ENCODE measurements at places on chromosomes 12 and 14.

- DNase-seq: no peak
These were observed 176.1 kb downstream of the AEBP2 start for GRCh38 chr12:19615384-19615725.

DNA sequence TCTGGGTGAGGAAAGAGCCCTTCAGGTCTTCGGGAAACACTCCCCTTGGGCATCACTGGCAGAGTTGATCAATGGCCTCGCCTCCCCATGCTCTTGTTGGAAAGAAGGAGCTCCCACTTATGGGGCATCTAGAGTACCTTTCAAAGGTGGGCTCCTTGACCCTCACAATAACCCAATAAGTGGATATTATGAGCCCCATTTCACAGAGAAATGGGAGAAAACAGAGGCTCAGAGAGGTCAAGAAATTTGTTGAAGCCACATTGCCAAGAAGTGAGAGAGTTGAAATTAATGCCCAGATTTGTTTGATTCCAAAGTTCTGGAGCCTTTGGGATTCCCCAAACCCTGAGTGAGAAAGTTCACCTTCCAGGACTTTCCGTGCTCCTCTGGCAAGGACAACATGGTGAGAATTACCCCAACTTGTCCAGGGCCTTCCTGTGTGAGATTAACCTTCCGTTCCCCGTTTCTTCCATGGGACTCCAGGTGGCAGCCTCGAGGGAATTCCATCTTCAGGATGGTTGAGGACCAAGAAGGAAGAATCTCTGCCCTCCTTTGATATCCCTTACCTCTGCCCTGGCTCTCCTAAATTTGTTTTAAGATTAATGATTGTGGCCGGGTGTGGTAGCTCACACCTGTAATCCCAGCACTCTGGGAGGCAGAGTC is 7.5 kb upstream of the CHD4 start:
- no peak for DNase-seq

DNA sequence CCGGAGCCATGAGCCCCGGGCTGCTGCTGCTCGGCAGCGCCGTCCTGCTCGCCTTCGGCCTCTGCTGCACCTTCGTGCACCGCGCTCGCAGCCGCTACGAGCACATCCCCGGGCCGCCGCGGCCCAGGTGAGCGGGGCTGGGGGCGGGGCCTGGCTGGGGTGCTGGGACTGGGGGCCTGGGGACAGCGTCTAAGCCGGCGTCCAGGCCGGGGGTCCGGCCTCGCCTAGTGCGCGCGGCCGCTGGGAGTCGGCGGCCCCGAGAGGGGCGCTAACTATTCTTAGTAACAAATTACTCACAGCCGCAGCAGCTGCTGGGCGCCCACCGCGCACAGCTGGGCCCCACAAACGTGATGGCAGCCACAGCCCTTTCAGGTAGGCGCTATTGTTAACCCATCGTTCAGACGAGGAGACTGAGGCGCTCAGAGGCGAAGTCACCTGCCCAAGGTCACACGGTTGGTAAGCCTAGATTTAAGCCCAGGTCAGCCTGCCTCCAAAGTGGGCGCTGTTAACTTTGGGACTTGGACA is 374 bp downstream of the CYP46A1 start:
- no peak for DNase-seq

DNA sequence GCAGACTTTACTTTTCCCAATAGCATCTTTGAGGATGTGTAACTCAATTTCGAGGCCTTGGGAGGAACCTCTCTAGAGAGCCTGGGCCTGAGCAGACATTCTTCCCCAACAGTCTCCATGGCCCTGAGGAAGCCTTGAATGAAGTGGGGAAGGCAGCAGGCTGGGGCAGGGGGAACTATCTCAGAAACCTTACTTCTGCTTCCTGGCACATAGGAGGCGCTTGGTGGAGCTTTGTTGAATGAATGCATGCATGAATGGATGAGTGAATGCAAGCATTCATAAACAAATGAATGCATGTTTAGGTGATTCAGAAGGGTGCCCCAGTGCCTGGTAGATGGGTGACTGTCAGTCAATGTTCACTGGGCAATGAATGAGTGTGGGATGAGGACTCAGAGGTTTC is 58.3 kb downstream of the GALNT16 start:
- no peak for DNase-seq

GRCh38 chr14:42140831-42141279 is 534.2 kb downstream of the LRFN5 start:
- DNase-seq: no peak

- DNase-seq: no peak
These were observed 26.8 kb downstream of the DUSP6 start for GRCh38 chr12:89325495-89325894.

DNA sequence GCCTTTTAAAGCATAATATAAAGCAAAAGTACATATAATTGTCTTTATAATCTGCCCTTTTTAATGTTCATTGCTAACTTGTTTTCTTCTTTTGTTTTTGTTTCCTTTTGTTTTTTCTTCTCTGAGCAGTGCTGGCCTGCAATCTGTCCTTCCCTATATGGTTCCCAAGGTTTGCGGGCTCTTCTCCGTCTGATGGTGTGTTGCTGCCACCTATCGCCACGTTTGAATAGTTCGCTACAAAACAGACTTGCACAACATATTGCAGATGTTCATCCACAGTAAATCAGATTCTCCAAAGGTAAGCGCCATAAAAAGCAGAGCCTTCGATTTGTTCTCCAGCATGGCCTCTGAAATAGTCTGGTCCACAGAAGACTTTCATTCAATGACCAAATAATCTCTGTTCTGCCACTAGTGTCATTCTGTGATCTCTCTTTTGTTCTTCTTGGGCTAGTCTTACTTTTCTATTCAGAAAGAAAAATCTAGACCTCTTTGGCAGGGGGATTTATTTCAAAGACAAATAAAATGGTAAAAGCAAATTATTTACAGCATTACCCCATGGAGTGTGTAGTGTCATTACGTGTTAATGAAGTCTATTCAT is 33.5 kb downstream of the C12orf50 start:
- peak; percentile 49 for DNase-seq

DNA sequence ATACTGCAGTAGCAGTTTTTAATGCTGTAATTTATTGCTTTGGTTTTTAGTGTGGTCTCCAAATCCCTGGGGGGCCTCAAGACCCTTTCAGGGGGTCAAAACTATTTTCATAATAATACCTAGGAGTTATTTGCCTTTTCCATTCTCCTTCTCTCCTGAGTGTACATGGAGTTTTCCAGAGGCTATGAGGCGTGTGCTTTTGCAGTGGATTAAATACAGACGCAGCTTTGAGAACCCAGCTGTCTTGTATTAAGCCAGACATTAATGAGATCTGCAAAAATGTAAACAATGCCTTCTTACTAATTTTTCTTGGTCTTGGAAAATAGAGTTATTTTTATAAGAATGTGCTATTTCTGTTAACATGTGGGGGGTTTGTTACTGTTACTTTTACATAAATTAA is 68.6 kb downstream of the SLC25A47 start:
- DNase-seq: no peak

DNA sequence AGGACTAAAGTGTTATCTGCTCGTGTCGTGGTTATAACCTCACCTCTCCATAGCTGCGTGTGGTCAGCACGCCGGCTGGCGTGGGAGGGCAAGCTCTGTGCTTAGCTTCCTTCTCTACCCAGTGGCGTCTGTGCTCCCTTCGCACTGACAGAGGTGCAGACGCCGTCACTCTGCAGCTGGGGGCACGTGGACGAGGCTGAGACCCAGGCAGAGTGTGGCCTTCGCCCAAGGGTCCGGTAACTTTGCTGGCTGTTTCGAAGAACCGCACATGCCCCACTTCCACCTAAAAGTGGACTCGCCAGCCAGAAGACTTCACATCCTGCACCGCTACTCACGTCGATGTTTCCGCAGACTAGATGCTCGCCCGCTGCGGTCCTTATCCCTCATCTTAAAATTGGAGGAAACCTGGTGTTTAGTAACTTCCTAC is 35.9 kb upstream of the DYNC1H1 start:
- no peak for DNase-seq

GRCh38 chr12:104359216-104359615 is 55.7 kb downstream of the EID3 start:
- DNase-seq: no peak

GRCh38 chr14:97407701-97408407 is 610.7 kb downstream of the VRK1 start:
- no peak for DNase-seq

GRCh38 chr14:105260959-105261358 is 12.6 kb downstream of the BTBD6 start:
- DNase-seq: no peak

DNA sequence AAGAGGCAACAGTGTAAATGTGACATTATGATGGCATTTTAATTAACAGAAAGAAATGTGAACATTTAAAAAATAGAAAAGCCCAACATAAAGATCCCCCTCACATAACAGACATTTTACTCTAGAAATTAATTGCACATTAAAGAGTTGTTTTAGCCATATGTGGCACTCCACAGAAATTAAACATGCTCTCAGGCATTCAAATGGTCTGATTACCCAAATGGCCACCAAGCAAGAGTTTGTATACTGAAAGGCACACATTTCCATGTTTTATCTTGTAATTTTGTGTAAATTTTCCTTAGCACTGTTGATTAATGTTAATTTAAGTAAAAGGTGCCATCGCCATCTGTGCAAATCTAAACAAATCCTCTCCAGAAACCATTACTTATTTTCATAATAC is 43.5 kb downstream of the GTF2A1 start:
- DNase-seq: no peak

- DNase-seq: no peak
These were observed 44.0 kb downstream of the TRAF3 start for GRCh38 chr14:102821252-102821651.

DNA sequence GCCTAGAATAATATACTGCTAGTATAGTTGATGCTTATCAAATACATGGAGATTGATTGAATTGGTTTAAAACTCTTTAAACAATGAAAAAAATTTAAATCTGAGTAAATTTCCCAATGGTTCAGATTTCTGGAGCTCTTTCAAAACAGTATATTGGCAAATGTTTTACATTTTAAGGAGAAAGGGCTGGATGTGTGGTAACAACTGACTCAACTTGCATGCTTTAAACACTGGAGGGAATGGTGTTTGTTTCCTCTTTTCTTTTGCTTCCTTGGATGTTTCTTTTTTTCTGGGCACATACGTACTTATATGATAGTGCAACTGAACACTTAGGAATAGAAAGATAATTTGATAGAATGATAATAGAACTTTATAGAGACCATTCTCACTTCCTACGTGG is 73.8 kb upstream of the RFX4 start:
- DNase-seq: no peak

GRCh38 chr14:68718023-68718990 is 74.6 kb downstream of the ZFP36L1 start:
- DNase-seq: no peak

- DNase-seq: no peak
These were observed 63.5 kb downstream of the KITLG start for GRCh38 chr12:88516811-88517210.

GRCh38 chr12:89067421-89068187 is 284.7 kb downstream of the DUSP6 start:
- no peak for DNase-seq

GRCh38 chr12:78636231-78636855 is 228.2 kb upstream of the SYT1 start:
- DNase-seq: no peak

- no peak for DNase-seq
These were observed 73.6 kb downstream of the GPR65 start for GRCh38 chr14:88078525-88078924.

DNA sequence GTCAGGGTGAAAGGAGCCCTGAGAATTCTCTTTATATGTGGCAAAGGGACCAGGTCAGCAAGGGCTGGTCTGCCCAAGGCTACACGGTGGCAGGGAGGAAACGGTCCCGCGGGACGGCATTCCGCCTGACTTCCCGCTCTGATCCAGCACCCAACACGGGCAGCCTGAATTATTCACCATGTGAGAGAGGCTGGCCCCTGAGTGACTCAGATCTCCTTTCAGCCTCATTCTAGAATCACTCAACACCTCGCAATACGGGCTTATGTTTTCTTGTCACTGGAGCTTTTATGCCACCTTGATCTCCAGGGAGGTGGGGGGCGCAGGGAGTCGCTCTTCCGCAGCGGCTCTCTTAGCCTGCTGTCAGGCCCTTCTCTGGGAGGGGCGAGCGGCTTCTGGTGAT is 8.5 kb downstream of the LRTM2 start:
- no peak for DNase-seq

- no peak for DNase-seq
These were observed 30.6 kb downstream of the WDR89 start for GRCh38 chr14:63611078-63611477.

GRCh38 chr12:120013659-120014380 is 24.8 kb downstream of the BICDL1 start:
- DNase-seq: peak; percentile 86

GRCh38 chr12:11839091-11839641 is 189.7 kb downstream of the ETV6 start:
- DNase-seq: no peak

DNA sequence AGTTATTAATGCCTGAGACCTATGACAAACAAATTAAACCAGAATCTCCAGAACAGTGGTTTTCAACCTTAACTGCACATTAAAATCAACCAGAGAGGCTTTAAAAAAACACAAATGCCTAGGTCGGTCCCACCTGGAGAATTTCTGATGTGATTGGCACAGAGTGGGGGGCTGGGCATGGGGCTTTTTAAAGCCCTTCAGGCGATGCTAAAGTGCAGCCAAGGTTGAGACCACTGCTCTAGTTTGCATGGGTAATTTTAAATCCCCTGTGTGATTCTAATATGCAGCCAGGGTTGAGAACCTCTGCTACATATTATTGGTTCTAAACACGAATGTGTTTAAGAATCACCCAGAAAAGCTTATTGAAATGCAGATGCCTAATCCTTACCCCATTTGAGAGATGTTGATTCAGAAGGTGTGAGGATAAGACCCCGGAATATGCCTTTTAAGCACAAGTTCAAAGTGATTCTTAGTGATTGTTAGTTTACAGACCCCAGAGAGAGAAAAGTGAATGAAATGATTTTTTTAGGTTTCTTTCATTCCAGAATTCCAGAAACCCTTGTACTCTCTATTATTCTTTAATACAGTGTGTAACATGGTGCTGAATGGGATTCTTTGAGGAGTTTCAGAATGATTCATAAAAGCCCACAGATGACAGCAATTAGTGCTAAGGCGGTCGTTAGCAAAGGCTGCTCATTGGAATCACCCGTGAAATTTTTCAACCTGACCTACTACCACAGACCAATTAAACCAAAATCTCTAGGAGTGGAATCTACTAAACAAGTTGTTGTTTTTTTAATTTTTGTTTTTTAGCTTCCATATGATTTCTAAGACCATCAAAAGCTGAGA is 44.9 kb downstream of the LIN7A start:
- no peak for DNase-seq

GRCh38 chr14:69171569-69171968 is 18.6 kb upstream of the DCAF5 start:
- DNase-seq: no peak

All from activated CD4-positive, alpha-beta T cell treated with anti-CD3 and anti-CD28 coated beads, Interleukin-2, amount 50 U/mL, for 16 hours (primary cell).